ENCODE measurements at places on chromosomes 1 and 21.

GRCh38 chr1:30054126-30054525 lies 669.3 kb downstream of the MATN1 start:
- DNase-seq = no peak

DNA sequence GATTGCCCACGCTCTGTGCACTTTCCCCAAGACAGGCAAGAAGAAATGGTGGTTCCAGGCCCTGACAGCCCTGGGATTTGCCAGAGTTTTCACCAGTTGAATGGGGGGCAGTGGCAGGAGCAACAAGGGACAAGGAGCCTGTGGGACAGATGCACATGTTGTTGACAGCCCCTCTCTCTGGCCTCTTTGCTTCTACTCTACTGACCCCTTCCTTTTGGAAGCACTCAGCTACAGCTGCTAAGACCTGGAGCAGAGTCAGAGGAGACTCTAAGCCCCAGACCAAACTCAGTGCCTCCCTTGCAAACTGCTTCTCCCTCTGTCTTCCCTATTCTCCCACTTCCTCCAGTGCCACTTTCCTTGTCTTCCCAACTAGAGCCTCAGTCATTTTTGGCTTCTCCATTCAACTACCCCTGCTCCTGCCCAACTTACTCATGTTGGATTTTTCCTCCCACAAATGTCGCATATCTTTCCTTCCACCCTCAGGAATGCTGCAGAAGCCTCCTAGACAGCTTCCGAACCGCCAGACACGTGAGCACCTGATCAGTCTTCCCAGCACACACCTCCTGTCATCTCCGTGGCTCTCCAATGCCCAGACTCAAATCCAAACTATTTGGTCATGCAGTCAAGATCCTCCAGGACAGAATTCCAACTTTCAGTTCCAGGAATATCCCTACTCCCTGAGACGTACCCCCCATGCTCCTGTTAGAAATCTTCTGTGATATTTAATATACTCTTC lies 9.1 kb downstream of the INKA2 start:
- DNase-seq = no peak

GRCh38 chr1:48761411-48761810 lies 15.3 kb downstream of the BEND5 start:
- no peak for DNase-seq

DNA sequence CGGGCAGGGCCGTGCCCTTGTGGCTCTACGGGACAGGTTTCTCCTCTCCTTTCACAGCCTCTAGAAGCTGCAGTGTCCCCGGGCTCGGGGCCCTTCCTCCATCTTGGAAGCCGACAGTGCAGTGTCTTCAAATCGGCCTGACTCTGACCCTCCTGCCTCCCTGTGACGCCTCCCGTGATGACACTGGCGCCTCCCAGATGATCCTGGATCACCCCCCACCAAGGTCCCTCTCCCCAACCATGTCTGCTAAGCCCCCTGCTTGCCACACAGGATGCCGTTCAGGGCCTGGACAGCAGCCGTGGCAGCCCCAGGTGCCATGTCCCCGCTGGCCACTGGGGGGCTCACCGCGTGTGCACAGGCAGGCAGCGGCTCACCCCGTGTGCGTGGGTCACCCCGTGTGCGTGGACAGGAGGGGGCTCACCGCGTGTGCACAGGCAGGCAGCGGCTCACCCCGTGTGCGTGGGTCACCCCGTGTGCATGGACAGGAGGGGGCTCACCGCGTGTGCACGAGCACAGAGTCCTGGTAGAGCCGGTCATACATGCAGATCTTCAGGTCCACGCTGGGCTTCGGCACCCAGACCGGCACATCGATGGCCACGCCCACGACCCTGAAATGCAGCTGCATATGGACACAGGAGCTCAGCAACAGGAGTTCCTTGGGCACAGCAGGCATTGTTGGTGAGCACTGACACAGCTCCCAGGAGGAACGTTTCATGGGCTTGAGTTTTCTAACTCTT lies 24.9 kb upstream of the TMEM52 start:
- peak; percentile 46 for DNase-seq

- DNase-seq = no peak
These were observed 3.5 kb downstream of the TNFRSF1B start for GRCh38 chr1:12170263-12170671.

- no peak for DNase-seq
These were observed 16.4 kb downstream of the ARHGEF2 start for GRCh38 chr1:155961937-155962336.

DNA sequence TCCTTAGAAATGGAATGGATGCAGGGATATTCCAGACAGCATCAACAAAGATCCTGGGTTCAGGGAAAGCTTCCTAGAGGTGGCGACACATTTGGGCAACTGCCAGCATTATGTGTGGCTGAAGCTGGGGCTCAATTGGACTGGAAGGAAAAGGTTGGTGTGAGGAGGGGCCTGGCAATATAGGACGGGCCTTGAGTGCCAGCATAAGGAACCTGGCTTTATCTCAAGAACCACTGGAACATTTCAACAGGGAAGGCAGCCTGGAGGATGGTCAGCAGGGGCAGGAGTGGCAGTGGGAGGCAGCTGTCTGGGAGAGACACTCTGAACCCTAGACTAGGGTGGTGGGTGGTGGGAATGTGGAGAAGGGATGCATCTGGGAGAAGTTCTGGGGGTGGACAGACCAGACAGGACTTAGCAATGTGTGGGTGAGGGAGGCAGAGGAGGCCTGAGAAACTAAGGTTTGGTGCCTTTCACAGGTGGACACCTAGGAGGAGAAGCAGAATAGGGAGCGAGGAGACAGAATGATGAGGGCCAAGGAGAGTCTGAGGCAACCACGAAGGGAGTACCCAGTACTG lies 3.5 kb downstream of the SH3BGRL3 start:
- no peak for DNase-seq

- no peak for DNase-seq
These were observed 19.8 kb downstream of the ADGRB2 start for GRCh38 chr1:31744165-31744888.

GRCh38 chr1:186187601-186188000 lies 187.5 kb downstream of the TPR start:
- no peak for DNase-seq

GRCh38 chr1:184648160-184648855 lies 106.3 kb downstream of the EDEM3 start:
- DNase-seq = no peak

DNA sequence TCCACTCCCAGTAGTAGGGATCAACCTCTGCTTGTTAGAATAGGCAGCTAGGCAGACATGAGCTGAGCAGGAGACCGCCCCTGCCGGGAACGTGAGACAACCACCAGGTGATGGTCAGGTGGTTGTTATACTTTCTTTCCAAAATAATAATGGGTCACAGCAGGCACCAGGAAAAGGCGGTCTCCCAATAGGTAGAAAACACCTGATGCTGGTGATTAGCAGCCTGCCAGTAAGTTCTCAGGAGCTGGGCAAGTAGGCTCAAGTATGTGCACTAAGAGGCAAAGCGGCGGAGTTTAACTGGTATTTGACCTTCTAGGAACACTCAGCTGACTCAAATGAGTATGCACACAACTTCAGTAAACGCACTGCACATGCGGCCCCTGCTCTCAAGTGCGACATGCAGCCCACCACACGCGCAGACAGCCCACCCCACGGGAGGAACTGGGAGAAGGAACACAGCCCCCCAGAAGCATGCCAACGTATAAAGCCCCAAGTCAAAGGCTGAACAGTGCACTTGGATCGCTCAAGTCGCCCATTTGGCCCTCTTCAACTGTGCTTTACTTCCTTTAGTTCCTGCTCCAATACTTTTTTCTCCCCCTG lies 80.0 kb downstream of the DESI2 start:
- no peak for DNase-seq

- no peak for DNase-seq
These were observed 25.4 kb upstream of the FMO1 start for GRCh38 chr1:171222936-171223335.

GRCh38 chr1:179082999-179083335 lies 1.1 kb downstream of the TOR3A start:
- peak; percentile 43 for DNase-seq

GRCh38 chr1:61397935-61398334 lies 315.6 kb downstream of the NFIA start:
- no peak for DNase-seq

- DNase-seq = peak; percentile 69
These were observed 2.0 kb upstream of the LIN28A start for GRCh38 chr1:26408604-26409003.

DNA sequence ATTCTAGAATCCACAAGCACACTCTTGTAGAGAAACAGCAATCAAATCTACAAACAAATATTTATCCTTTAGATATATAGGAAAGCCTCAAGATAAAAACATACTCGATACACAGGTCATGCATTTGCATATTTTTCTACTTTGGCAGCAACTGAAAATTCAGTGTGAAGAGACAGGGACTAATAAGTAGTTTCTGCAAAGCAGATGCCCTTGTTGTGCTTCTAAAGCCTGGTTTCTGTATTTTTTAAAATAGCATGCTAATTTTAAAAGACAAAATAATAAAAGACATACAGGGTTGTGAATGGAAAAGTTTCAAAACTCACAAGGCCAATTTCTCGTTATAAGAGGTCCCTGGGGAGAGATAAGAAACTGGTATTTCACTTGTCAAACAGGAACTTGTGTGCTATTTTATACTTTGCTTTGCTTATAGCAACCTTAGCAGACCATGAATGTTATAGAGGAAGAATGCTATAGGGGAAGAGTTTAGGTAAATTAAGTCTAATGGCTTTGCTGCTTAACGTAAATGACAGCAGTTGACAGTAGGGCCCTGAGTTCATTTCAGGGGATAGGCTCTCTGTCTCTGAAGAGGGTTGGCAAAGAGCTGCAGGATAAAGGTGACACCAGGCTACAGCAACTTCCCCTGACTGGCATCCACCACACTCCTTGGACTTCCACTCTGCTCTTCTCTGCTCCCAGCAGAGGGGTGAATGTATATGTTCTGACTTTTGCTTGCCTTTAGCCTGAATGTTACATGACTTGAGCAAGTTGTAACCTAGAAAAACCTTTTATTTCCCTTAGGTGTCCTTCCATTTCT lies 9.4 kb upstream of the RGS13 start:
- no peak for DNase-seq

GRCh38 chr1:18398791-18399530 lies 81.8 kb upstream of the KLHDC7A start:
- DNase-seq = no peak

DNA sequence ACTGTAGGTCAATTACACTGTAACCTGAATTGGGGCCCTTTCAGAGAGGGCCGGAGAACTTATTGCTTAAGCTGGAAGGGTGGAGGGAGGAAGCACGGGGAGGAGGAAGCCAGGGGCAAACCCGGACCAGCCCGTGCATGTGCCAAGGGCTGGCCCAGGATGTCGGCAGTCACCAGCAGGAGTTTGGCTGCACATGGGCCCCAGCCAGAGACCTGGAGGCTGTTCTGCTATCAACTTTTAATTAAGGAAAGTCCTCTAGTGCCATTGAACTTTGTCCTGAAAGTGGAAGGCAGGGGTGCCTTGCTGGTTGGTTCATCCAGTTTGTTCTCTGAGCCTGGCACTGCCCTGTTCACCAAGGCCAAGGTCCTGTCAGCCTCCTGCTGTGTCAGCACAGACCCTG lies 200.8 kb upstream of the VAMP3 start:
- no peak for DNase-seq

- DNase-seq = no peak
These were observed 6.5 kb downstream of the COLGALT2 start for GRCh38 chr1:184031092-184031408.

DNA sequence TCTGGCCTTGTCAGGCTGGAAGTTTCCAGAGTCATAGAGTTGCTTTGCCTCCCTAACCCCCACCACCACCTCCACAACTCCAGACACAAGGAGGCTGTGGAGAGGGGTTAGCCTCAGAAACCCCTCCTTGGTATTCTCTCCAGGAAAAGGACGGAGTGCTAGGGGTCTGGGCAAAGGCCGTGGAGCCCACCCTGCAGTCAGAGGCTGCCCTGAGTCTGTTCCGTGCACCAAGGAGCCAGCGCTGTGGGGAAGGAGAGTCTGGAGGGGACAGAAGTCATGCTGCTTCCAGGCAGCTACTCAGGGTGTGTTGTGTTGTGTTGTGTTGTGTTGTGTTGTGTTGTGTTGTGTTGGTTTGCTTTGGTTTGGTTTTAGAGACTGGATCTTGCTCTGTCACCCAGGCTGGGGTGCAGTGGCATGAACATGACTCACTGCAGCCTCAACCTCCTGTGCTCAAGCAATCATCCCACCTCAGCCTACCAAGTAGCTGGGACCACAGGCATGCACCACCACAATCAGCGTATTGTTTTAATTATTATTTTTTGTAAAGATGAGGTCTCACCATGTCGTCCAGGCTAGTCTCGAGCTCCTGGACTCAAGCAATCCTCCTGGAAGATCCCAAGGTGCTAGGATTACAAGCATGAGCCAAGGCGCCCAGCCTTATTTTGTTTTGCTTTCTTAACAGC lies 122.2 kb upstream of the TMEM51 start:
- no peak for DNase-seq

DNA sequence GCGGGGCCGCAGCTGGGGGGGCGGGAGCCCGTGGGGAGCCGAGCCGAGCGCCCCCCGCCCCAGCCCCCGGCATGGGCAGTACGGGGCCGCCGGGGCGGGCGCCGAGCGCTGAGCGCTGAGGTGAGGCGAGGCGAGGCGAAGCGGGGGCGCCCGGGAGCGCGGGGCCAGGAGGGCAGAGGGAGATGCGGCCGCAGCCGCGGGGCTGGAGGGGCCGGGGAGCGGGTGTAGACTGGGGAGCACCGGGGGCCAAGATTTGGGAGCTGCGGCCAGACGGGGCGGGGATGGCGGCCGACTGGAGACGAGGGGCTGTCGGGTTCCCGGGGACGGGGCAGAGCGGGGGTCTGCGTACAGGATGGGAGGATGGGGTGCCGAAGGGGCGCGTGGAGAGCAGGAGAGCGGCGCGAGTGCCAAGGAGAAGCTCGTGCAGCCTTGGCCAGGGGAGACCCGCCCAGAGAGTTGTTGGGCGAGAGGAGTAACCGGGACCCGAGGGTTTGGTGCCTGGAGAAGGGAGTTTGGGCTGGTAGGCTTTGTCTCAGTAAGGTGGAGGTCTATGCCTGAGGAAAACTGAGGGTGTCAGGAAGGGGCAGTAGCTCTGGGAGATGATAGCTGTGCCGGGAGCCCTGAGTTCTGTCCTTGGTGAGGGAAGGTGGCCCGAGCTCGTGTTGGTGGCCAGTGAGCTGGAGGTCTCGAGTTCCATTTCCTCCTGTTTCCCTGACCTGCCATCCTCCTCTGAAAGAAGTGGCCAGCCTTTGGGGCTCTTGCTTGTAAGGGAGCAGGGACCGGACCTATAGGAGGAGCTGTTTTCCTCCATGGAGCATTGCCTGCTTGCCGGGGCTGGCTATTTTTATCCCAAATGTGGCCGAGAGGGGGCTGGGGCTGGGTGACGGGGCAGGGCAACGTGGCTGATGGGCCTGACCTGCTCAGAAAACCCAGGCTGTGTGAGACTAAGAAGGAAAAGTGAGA lies 539 bp downstream of the ATP8B2 start:
- no peak for DNase-seq

- DNase-seq = no peak
These were observed 13.5 kb upstream of the LGR6 start for GRCh38 chr1:202179828-202180750.

- no peak for DNase-seq
These were observed 152.4 kb downstream of the LEPR start for GRCh38 chr1:65572701-65573421.

- no peak for DNase-seq
These were observed 169.0 kb downstream of the LBR start for GRCh38 chr1:225258811-225259210.
